ENCODE measurements at places on chromosomes 5 and 9.

DNA sequence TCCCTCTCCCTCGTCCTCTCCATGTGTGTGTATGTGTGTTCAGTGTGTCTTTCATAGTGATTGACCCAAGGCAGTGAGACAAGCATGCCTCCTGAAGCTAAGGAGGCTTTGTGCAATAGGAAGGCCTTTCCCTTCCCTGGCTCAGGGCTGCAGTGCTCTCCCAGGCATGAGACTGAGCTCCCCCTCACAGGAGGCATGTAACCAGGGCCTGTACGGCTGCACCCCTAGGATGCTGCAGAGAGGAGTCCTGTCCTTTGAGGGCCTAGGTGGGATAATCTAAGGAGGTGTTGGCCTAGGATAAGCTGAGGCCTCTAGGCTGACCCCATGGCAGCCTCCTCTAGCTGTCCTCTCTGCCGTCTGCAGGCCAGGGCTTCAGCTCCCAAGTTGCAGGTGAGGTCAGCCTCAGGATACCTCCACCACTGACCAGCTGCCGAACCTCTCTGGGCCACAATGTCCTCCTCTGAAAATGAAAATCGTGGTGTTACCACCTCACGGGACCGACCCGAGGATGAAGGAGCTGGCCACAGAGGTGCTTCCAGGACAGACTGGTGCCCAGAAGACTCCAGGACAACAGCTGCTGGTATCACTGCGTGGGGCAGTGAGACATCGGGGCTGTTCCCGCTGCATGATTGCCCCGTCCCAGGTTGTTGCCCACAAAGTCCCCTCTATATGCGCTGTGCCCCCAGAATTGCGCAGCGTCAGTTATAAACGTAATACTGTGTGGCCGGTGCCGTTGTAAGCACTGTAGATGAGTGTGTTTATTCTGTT lies 129.6 kb downstream of the BARX1 start:
- no peak for DNase-seq

DNA sequence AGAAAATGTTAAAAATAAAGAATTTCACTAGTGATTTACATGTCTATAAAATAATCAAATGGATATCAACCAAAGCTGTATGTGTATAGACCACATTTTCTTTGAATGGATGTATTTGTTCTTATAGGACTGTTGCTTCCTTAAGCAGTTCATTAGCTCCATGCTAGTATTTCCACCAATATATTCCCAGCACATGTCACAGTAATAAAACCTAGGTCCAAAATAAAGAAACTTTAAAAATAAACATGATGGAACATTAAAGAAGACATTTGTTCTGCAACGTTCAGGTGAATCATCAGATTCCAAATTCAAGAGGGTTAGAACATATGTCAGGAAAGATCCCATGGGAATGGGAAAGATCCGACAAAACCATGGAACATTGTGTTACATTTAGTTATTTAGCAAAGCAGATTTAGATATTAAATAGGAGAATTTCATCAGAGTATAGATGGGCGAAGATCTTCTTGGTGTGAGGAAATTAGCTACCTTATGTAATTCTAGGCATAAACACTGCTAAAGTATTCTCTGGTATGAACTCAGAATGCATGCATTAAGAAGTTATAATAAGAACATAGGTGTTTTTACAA lies 490.7 kb downstream of the CDH18 start:
- no peak for DNase-seq

DNA sequence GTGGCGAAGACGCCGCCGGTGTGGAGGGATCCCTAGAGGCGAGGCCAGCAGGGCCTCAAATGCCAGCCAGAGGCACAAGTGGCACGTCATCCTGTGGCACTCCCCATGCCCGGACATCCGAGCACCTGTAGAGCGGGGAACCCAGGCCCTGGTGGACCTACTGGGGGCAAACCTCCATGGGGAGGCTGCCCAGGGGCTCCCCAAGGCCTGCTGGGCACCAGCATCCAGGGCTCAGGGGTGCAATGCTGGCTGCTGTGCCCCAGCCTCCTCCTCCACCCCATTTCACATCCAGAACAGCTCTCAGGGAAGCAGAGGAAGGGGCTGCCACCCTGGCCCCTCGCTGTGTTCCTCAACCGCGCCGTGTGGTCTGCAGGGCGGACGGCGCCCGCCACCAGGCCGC lies 43.5 kb downstream of the HK3 start:
- DNase-seq, result no peak

GRCh38 chr9:115423646-115424045 lies 305.7 kb upstream of the TNC start:
- no peak for DNase-seq

GRCh38 chr5:1643651-1644392 lies 120.1 kb upstream of the LPCAT1 start:
- no peak for DNase-seq

- DNase-seq, result no peak
These were observed 141.2 kb upstream of the FOXD4L5 start for GRCh38 chr9:65426231-65426630.

DNA sequence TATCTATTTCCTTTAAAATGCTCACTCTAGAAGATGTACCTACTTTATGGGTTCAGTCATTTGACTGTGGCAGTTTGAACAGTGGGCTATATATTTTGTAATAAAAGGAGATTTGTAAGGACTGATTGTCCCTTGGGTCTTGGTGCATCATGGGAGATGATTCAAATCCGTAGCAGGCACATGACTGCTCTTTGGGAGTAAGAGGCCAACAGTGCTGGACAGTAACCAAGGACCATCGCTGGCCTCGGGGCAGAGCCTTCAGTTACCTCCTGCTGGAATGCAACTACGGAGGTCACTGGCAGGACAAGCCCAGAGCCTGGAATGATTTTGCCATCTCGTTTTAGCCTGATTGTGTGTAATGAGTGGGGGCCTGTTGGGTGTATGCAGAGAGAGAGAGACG lies 7.0 kb upstream of the MAMDC2 start:
- no peak for DNase-seq

GRCh38 chr5:24381861-24382489 lies 262.8 kb downstream of the CDH10 start:
- no peak for DNase-seq

Measured in colonic mucosa (tissue), 4 donors.